ENCODE measurements at places on chromosomes 16 and 17.

- no peak for DNase-seq
These were observed 6.1 kb downstream of the ACADVL start for GRCh38 chr17:7225711-7226331.

DNA sequence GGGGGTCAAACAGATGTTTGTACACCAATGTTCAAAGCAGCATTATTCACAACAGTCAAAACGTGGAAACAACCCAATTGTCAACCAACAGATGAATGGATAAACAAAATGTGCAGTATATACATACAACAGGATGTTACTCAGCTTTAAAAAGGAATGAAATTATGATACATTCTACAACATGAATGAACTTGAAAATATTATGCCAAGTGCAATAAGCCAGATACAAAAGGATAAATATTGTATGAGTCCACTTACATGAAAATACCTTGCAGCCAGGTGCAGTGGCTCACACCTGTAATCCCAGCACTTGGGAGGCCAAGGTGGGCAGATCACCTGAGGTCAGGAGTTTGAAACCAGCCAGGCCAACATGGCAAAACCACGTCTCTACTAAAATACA is 39.9 kb downstream of the UBE2G1 start:
- no peak for DNase-seq

- peak; percentile 14 for DNase-seq
These were observed 2.4 kb downstream of the TANC2 start for GRCh38 chr17:62968445-62968923.

DNA sequence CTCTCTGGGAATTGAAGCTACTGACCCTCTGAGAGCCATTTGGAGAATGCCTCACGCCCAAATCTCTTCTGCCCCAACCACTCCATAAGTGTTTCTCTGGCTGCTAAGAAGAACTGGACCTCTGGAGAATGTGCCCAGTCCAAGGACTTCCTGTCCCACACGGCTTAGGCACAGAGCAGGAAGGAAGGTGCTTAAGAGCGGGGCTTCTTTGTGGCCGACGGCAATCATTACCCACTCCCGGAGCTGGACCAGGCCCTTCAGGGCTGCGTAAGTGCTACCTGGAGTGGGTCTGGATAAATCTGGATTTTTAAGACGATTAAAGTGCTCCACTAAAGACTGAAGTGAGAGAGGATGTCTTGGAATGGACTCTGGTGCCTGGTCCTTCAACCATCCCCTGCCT is 1.8 kb downstream of the CCDC42 start:
- no peak for DNase-seq

GRCh38 chr17:59266745-59267144 is 46.4 kb downstream of the GDPD1 start:
- DNase-seq: no peak

- DNase-seq: no peak
These were observed 25.2 kb downstream of the NLRP1 start for GRCh38 chr17:5558815-5559785.

DNA sequence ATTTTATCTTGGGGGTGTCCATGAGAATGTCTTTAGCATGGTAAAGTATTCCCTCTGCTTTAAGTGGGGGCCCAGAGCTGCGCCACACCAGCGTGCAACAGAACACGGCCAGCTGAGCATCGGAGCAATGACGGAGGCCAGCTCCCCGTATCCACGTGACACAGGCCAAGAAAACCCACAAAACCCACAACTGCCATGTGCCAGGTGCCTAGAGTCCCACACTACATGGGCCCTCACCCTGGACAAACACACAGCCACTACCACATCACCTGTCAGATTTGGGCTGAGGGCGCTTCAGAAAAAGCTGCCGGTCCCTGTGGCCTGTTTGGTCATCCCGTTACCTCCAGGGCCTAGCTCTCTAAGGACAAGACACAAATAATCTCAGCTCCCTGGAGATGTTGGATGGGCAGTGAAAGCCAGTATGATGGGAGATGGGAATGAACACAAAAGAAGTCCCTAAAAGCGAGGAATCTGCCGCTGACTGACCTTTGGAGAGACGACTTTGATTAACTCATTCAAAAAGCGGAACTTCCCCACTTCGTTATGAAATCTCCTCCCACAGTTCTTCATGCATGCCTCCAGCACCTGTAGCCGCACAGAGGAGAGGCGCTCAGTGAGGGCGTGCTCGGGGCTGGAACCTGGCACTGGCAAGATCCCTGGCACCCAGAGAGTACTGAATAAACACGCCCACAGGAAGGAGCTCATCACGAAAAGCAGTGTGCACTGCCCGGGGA is 17.1 kb downstream of the GGA3 start:
- DNase-seq: no peak

GRCh38 chr17:83081684-83082201 is 2.3 kb downstream of the METRNL start:
- no peak for DNase-seq

DNA sequence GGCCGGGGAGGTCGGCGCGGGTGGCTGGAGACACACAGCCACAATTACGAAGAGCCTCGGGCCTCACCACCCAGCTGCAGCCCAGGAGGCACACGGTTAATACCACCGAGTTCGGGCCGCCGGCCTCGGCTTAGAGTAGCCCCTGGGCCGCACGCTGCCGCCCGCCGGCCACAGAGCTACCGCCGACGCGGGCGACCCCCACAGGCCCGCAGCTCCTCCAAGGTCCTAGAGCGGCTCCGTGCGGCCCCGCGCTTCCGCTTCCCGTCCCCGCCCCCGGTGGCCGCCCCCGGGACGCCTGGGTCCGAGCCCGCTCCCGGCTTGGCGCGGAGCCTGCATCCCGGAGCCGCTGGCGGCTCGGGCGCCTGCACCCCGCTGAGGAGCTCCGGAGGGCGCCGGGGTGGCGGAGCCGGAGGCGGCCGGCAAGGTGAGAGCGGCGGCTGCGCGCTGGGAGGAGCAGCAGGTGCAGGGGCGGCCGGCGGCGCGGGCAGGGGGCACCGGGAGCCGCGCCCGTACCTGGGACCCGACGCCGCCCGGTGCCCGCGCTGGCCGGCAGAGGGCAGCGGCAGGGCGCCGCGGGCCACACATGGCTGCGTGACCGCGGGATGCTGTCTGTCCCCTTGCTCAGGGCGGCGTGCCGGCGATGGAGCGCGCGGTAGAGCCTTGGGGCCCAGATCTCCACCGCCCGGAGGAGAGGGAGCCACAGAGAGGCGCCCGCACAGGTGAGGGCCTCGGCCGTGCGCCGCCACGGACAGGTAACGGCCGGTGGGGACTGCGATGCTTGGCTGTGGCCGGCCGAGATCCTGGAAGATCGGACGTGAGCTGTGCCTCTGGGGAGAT is at the start of gene ZNF48:
TSS of gene ZNF48 (plus strand) at position 266 of the 837 bp plus-strand sequence. CDS start at position 641, 375 bp downstream.
- peak; percentile 48 for DNase-seq

DNA sequence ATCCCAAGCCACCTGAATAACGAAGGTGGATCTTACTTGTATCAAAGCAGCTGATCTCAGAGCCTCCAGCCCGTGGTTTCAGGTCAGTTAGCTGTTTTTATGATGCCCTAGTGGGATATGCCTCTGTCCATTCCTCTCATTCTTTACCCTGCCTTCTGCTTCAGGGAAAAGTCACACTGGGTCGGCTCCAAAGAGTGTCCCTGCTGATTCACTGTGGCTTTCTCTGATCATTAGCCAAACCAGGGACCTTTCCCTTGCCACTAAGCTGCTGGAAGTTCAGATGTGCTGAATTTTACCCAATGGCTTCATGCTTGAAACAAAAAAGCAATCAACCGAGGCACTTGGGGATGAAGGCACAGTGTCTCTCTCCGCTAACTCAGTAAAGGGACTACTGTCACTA is 170.2 kb upstream of the SALL1 start:
- no peak for DNase-seq

- DNase-seq: no peak
These were observed 17.7 kb upstream of the SMURF2 start for GRCh38 chr17:64679710-64680216.

DNA sequence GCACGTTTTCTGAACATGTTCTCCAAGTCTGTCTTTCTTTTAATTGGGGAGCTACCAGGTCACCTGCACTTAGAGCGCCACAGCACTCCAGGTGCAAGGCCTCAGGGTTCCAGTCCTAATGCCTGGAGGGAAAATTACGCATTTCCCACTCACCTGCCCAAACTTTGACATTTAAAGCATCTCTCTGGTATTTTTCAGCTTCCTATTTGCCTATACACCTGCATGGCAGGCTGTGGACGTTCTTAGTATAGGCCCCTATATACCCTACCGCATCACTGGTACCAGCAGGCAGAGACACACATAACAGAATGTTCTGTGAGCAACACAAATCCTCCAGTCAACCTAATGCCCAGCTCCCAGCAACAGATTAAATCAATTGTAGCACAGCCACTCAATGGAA is 213.3 kb downstream of the MRTFB start:
- DNase-seq: no peak
